CD4-positive, alpha-beta T cell (primary cell): ENCODE measurements at places on chromosomes 3 and 15.

DNA sequence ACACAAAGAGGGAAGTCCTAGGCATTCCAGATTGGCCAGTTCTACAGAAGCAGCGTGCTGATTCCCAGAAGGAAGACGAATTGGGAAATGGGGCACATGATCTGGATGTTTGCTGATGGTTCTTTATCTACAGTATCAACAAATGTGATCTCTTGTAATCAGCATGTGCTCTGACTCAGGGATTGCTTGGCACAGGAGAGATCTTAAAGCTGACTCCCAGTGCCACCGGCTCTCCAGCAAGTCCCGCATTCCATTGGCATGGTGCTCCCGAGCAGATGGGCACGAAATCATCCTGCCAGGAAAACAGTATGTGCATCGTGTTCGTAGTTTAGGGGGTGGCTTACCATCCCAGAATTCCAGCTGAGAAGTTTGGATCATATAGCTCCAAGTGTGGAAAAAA is 259.9 kb upstream of the NR2F2 start:
- no peak for DNase-seq

DNA sequence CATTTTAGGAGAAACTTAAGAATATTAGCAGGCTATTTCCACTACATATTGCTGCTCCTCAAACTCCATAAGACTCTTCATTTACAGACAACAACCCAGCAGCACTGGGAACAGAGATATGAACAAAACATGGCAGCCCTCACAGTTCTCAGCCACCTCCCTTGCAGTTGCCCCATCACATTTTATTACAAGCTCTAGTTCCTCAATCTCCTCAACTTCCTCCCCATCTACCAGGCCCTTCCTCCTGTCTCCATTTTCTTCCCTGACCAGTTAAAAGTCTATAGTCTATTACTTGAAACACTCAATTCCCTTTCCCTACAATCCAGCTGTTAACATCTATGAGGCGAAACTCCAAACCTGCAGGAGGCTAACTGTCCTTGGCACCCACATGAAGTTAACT is 412.5 kb downstream of the TBC1D5 start:
- DNase-seq = no peak

DNA sequence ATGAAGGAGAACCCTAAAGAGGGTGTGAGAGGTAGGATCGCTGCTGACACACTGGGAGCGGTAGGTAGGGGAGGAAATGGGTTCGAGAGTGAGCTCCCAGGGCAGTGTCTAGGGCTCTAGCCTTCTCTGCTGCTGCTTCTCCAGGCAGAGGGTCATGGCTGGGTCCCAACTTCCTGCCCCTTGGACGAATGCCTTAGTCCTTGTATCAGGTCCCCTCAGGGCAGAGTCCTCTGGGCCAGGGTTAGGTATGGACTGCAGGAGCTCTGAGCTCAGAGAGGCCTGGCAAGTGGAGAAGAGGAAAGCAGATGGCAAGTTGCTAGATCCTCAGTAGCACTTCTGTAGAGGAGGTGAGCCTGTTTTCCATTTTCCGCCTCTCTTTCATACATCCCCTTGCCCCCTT is 2.9 kb downstream of the CORO2B start:
- DNase-seq = no peak

DNA sequence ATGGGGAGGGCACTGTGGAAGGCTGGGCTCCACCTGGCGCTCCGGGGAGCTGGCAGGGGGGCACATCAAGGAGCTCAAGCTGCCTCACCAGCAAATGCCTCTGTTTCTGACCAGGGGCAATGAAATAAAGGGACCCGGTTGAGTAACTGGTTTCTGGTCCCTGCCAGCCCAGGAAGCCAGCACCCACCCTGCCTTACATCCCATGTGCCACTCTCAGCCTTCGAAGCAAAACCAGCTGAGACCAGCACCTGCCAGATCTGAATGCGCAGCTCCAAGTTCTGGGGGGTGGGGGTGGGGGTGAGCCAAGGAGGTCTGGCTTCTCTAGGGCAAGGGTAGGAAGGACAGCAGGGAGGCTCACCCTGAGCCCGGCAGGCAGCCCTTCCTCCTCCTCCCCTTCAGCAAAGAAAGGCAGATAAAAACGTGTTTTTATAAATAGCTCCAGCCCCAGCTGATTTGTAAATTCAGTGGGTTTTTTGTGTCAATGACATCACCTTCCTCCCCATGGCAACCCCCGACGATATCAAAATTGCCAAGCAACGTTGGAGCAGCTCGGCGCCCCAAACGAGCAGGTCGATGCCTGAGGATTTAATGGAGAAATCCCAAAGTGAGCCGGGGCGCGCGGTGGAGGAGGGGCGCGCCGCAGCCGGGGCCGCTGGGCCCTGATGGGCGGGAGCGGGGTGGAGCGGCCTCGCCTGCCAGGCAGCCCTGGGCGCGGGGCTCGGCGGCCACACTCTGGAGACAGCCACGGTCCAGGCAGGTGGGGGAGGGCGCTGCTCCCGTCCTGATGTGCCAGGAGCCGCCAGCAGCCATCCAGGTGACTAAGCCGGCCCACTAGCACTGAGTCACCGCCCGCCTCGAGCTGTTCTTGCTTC is at the start of gene PAK6:
PAK6 (plus strand) TSS at position 532 of the 872 bp plus-strand sequence. CDS start 25,723 bp downstream, outside the sequence.
- DNase-seq = peak; percentile 40

DNA sequence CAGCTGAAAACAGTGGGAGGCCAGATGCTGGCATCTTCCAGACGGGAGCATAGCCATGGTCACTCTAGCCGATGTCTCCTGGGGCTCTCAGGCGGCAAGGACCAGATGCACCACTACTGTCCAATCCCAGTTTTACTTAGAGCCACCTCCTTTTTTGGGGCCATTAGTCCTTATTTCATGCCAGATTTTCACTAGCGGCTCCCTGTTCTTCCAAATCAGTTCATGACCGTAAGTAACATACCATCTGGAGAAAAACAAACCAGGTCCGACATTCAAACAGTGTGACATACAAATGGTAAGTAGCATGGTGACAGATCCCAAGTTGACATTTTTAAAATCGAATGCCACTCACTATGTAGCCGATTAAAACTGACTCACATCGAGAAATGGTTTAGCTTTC is 4.1 kb upstream of the MAP6D1 start:
- no peak for DNase-seq
